MCF 10A (cell line): ENCODE measurements at places on chromosomes 2 and 18. TPM values are rescaled to one million over a fixed set of nuclear protein-coding genes. Genes with fewer than 3 reads are reported as not detected.

UGT1A8 gene
- total RNA-seq, result not detected in 2 replicates

CCT4 gene
- 176 and 203 TPM in 2 replicates for total RNA-seq

SCYGR3 gene
- not detected in 2 replicates for total RNA-seq

STK16 gene
- total RNA-seq, result 33.4 and 42.7 TPM in 2 replicates
